ENCODE measurements at places on chromosomes 1 and 21. TPM values are rescaled to one million over a fixed set of nuclear protein-coding genes. Genes with fewer than 3 reads are reported as not detected.
A peak's percentile ranks its signal among the peaks of the same experiment; 100 is the strongest.

The LCE2C gene
- not detected for total RNA-seq

The RGS13 gene
- total RNA-seq = not detected

GRCh38 chr1:30541721-30542485 lies 181.5 kb downstream of the MATN1 start:
- no peaks in the 10 kb centered on the region for H3K36me3 ChIP-seq
- peaks cover 75% of the 10 kb centered on the region for H3K27me3 ChIP-seq
- no peak overlapping the region for H3K27ac ChIP-seq

- H3K27ac ChIP-seq = no peak overlapping the region
- no peaks in the 10 kb centered on the region for H3K27me3 ChIP-seq
- H3K4me1 ChIP-seq = peaks cover 8% of the 10 kb centered on the region
- H3K36me3 ChIP-seq = peaks cover 5% of the 10 kb centered on the region
These were observed 6.6 kb upstream of the ADORA3 start for GRCh38 chr1:111509997-111510375.

DNA sequence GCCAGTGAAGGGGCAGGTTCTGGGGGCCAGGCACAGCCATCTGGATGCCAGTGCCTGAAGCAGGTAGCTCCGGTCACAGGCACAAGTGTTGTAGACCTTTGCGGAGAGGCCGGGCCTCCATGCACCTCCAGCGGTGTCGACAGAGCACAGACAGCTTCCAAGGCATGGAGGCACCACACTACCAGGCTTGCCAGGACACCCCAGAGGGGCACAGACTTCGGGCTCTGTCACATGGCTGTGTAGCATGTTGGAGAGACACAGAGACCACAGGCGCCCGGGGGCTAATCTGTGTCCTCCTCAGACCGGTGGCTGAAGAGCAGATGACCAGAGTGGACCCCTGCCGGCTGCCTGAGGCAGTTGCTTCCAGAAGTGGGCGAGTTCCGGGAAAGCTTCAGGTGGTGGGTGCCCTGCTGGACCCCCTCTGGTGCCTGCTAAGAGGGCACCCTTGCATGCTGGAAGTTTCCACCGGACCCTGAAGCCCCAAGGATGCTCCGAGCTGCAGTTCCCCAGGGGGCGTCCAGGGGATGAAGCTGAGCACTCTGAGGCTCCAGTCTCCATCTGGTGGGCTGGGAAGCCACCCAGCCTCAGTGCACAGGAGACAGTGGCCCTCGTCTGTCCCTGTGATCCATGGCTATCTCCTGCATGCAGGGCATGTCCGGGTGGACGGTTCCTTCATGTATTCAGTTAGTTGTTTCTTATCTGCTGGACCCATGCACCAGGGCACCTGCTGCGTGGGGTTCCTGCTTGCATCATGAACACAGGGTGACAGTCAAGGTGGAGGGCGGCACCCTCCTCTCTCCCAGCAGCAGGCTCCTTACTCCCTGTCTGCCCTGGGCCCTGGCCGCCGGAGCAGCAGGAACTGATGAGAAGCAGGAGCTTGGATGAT lies 82.4 kb downstream of the OBSCN start:
- H3K4me3 ChIP-seq = no peak overlapping the region
- H3K4me1 ChIP-seq = no peaks in the 10 kb centered on the region
- H3K27ac ChIP-seq = no peak overlapping the region
- no peaks in the 10 kb centered on the region for H3K36me3 ChIP-seq

GRCh38 chr1:71521655-71522264 lies 440.9 kb upstream of the ZRANB2 start:
- H3K27ac ChIP-seq = no peak overlapping the region
- DNase-seq = peak; percentile 51
- no peaks in the 10 kb centered on the region for H3K27me3 ChIP-seq
- no peaks in the 10 kb centered on the region for H3K36me3 ChIP-seq
- H3K4me3 ChIP-seq = no peak overlapping the region
- no peaks in the 10 kb centered on the region for H3K4me1 ChIP-seq

GRCh38 chr1:193951984-193952383 lies 765.6 kb upstream of the B3GALT2 start:
- H3K27me3 ChIP-seq = no peaks in the 10 kb centered on the region
- no peak overlapping the region for H3K4me3 ChIP-seq
- H3K4me1 ChIP-seq = no peaks in the 10 kb centered on the region
- DNase-seq = no peak
- no peak overlapping the region for H3K27ac ChIP-seq

DNA sequence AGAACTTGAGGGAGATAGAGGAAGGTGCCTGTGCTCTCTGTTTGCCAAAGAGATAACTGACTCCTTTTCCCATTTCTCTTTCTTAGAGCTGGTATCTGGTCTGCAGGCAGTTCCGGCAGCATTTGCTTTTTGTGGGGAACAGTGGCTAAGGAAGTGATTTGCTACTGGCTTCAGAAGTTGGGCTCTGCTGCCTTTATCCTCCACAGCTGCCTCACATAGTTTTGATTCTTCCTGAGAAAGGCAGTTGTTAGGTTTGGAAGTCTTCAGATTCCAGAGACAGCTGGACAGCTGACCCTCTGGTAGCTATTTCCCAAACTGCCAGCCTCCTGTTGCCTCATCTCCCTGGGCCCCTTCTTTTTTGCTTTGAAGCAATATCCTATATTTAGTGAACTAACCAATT lies 62.6 kb upstream of the MACF1 start:
- DNase-seq = no peak
- H3K4me3 ChIP-seq = no peak overlapping the region
- no peak overlapping the region for H3K27ac ChIP-seq
